ENCODE measurements at places on chromosomes 1 and 21.

DNA sequence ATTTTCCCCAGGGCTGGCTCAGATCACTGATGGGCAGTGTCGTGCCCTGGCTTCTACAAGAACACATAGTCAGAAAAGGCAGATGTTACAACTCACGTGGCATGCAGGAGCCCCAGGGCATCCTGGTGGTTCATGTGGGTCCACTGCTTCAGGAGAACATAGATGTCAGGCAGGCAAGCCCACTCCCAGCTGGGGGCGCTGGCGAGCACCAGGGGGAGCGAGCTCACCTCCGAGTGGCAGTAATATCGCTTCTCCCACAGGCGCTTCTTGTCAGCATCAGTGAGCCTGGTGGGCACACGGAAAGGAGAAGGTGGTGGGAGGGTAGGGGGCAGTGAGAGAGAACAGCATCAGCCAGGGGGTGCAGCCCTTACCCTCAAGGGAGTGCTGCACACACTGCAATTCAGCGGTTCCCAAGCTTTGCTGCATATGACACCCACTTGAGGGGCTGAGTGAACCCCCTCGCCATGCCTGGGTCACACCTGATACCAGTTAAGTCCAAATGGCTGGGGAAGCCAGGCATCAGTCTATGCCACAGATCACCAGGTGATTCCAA lies 34.3 kb upstream of the PPP1R15B start:
- peak; percentile 74 for DNase-seq

DNA sequence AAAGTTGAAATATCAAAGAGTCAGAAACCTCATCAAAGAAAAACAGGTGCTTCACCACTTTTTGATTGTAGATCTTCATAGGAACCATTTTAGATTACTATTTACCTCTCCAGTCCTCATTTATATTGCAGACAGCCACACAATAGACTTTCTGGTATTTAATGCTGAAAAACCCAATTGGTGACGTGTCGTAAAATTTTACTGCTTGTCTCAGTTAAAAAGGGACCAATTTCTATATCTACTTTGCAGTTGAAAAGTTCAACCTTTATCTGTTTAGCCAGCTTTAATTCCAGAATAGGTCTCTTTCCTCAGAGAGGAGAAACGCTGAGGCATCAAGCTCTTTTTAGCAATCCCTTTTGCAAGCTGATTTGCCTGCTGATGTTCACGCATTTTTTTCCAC lies 1722.4 kb downstream of the PLA2G4A start:
- no peak for DNase-seq

GRCh38 chr21:35491920-35492678 lies 443.0 kb upstream of the RUNX1 start:
- no peak for DNase-seq

GRCh38 chr1:171965777-171966176 lies 124.5 kb downstream of the DNM3 start:
- no peak for DNase-seq

- no peak for DNase-seq
These were observed 75.7 kb upstream of the KCNJ15 start for GRCh38 chr21:38181096-38181495.

GRCh38 chr1:200528858-200529606 lies 91.5 kb downstream of the KIF14 start:
- DNase-seq = no peak

DNA sequence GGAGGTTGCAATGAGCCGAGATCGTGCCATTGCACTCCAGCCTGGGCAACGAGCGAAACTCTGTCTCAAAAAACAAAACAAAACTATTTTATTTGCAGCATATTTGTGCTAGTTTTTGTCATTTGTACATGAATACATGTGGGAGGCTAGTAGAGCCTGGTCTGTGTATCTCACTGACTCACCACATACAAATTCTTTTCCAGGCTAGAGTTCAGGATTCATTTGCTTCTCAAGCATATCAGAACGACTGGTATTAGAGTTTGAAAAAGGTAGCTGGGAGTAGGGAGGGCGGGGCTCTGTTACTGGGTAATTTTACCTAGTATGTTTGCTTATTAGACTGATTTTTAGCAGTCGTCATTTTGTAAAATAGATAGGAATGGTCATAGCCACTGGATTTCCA lies 4.5 kb upstream of the TOR3A start:
- no peak for DNase-seq

- no peak for DNase-seq
These were observed 4.1 kb downstream of the TAGLN2 start for GRCh38 chr1:159921251-159921650.
